WTC11 (cell line): ENCODE measurements at places on chromosomes 16 and 17. TPM values are rescaled to one million over a fixed set of nuclear protein-coding genes. Genes with fewer than 3 reads are reported as not detected.

GRCh38 chr16:35492225-35492624 is 2032.8 kb downstream of the TP53TG3F start:
- no peak overlapping the region for H3K27ac ChIP-seq
- H3K4me1 ChIP-seq = no peaks in the 10 kb centered on the region
- H3K36me3 ChIP-seq = peaks cover 80% of the 10 kb centered on the region
- H3K4me3 ChIP-seq = no peak overlapping the region

DNA sequence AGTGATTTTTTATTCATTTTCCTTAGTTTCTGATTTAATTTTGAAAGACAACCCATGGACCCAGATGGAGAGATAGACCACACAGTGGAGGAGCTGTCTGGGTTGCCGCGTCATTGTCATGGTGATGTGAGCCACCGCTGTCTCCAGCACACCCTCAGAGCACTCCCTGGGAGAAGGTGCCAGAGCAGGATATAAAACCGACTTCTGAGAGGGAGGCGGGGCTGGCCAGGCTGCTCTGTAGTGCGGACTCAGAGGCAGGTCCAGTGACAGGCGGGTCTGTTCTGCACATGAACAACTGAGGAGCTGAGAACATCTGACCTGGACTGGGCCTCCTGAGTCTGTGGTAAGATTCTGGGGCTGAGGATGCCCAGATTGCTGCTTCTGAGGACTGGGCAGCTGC is 216.3 kb upstream of the NLRP1 start:
- DNase-seq = peak; percentile 28
- H3K4me3 ChIP-seq = no peak overlapping the region
- peaks cover 12% of the 10 kb centered on the region; the same call in 1 of the 2 replicates for H3K27me3 ChIP-seq
- peaks cover 43% of the 10 kb centered on the region for H3K4me1 ChIP-seq
- no peak overlapping the region for H3K27ac ChIP-seq

DNA sequence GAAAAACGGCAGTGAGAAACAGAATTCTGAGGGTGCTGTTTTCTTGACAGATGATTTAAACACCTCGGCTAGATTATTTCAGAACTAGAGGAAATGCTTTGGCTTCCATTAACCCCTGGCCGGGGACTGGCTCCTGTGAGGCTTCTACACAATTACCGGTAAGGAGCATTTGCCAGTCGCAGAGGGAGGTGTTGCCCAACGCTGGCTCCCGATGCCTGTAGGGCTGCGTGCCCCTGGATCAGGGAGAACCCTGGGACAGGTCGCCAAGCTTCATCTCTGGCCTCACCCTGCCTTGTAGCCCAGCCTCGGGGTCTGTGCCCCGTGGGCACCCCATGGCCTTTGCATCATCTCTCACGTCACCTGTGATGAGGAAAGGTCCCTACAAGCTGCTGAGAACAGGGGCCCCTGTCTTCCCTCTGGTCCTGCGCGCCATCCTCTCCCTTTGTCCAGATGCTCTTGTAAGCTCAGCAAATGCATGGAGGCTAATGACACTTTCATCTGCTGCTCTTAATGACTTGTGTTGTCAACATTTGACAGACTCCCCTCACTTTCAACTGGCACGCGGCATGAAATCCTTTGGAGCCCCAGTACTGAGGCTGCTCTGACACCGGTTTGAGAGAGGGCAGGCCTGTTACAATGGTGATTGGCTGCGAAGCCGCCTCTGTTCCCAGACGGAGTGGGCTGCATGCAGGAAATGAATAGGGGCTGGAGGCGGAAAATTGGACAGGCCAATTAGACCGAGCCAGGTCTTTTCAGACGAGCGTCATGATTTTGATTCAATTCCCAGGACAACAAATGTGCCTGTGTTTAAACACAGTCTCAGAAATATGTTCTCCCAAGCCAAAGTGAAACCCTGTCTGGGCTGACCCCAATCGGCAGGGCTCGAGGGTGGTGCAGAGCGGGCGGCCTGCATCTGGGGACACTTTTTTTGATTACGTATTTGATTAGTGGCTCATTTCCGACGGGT is 85.5 kb upstream of the DOC2B start:
- H3K27me3 ChIP-seq = peaks cover 4% of the 10 kb centered on the region
- H3K4me3 ChIP-seq = no peak overlapping the region
- H3K27ac ChIP-seq = no peak overlapping the region
- peaks cover 7% of the 10 kb centered on the region; the same call in 1 of the 2 replicates for H3K4me1 ChIP-seq

DNA sequence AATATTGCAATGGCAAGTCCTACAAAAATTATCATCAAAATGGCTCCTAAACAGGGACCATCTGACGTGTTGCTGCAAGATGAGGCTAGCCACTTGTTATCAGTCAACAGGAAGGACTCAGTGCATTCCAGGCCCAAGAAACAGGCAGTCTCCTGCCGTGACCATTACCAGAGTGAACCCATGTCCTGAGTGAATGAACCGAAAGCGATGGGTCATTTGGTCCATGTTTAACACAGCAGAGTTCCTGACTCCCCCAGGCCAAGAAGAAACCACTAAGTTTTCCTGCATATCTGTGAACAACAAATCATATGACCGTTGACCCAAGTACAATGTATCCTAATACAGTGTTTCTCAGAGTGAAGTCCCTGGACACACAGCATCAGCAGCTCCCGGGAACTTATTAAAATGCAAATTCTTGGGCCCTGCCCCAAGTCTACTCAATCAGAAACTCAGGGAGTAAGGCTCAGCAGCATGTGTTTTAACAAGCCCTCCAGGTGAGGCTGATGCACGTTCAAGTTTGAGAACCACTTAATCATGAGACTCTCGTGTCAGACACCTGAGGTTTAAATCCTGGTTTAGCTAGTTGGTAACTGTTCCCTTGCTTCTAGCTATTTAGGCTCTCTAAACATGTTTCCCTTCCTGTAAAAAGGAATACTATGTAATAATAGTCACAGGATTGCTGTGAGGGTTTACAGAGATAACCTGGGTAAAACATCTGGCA is 429.4 kb upstream of the MAF start:
- H3K27ac ChIP-seq = no peak overlapping the region
- no peak overlapping the region for H3K4me3 ChIP-seq
- H3K4me1 ChIP-seq = peaks cover 18% of the 10 kb centered on the region
- H3K27me3 ChIP-seq = no peaks in the 10 kb centered on the region; the same call in 1 of the 2 replicates
- DNase-seq = no peak
- peaks cover 2% of the 10 kb centered on the region; the same call in 1 of the 2 replicates for H3K36me3 ChIP-seq

GRCh38 chr17:43814714-43815113 is 18.2 kb downstream of the MPP3 start:
- H3K27ac ChIP-seq = 0 out of 2 replicates have a peak overlapping the region, but pooled peaks have one; percentile 1
- DNase-seq = no peak
- no peaks in the 10 kb centered on the region for H3K27me3 ChIP-seq
- peaks cover 24% of the 10 kb centered on the region for H3K4me1 ChIP-seq

GRCh38 chr17:71936977-71937376 is 183.8 kb upstream of the SOX9 start:
- H3K36me3 ChIP-seq = no peaks in the 10 kb centered on the region
- DNase-seq = no peak
- no peak overlapping the region for H3K27ac ChIP-seq
- 0 out of 2 replicates have a peak, but pooled peaks cover 5% of the 10 kb centered on the region for H3K4me1 ChIP-seq

GRCh38 chr16:29813644-29814562 is 1.9 kb downstream of the PRRT2 start:
- no peaks in the 10 kb centered on the region; the same call in 1 of the 2 replicates for H3K27me3 ChIP-seq
- H3K4me1 ChIP-seq = peaks cover 56% of the 10 kb centered on the region
- no peak for DNase-seq
- H3K27ac ChIP-seq = no peak overlapping the region

- peaks cover 28% of the 10 kb centered on the region for H3K4me1 ChIP-seq
- H3K36me3 ChIP-seq = no peaks in the 10 kb centered on the region
- H3K27ac ChIP-seq = no peak overlapping the region
- no peaks in the 10 kb centered on the region for H3K27me3 ChIP-seq
Measured at GRCh38 chr16:65429504-65430181, 307.8 kb upstream of the CDH11 start.

- no peak overlapping the region for H3K27ac ChIP-seq
- peak; percentile 93 for DNase-seq
- H3K4me1 ChIP-seq = peaks cover 18% of the 10 kb centered on the region
- H3K36me3 ChIP-seq = no peaks in the 10 kb centered on the region
- H3K4me3 ChIP-seq = no peak overlapping the region
- peaks cover 5% of the 10 kb centered on the region for H3K27me3 ChIP-seq
Measured at GRCh38 chr17:8994319-8994718, 27.0 kb upstream of the NTN1 start.

GRCh38 chr17:66468241-66469087 is 166.1 kb downstream of the PRKCA start:
- H3K36me3 ChIP-seq = no peaks in the 10 kb centered on the region
- no peak overlapping the region for H3K4me3 ChIP-seq
- peak overlapping the region; percentile 79 for H3K27ac ChIP-seq
- DNase-seq = no peak

GRCh38 chr17:606508-607250 is 108.0 kb downstream of the VPS53 start:
- no peak overlapping the region for H3K4me3 ChIP-seq
- H3K27ac ChIP-seq = no peak overlapping the region
- peaks cover 5% of the 10 kb centered on the region for H3K36me3 ChIP-seq
- DNase-seq = no peak
- H3K27me3 ChIP-seq = no peaks in the 10 kb centered on the region

GRCh38 chr17:5943232-5943631 is 126.9 kb upstream of the WSCD1 start:
- H3K27ac ChIP-seq = no peak overlapping the region
- no peak for DNase-seq
- H3K36me3 ChIP-seq = peaks cover 11% of the 10 kb centered on the region

- H3K4me3 ChIP-seq = no peak overlapping the region
- peaks cover 4% of the 10 kb centered on the region for H3K27me3 ChIP-seq
- DNase-seq = no peak
- peaks cover 67% of the 10 kb centered on the region for H3K36me3 ChIP-seq
Measured at GRCh38 chr17:11324846-11325420, 83.9 kb downstream of the SHISA6 start.

DNA sequence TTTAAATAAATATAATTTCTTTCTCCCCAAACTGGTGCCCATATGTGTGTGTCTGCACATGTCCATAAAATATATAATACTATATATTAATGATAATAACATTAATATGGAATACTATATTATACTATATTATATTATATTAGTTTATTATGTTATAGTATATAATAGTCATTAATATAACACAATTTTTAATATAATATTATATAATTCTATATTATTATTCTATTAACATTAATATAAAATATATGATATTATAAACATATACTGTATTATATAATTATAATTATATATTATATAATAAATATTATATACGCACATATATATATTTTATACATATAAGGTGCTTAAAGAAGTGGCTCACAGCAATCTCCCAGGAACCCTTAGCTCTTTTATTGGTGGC is 513.0 kb upstream of the CDH11 start:
- no peaks in the 10 kb centered on the region for H3K36me3 ChIP-seq
- H3K27ac ChIP-seq = no peak overlapping the region
- no peaks in the 10 kb centered on the region for H3K4me1 ChIP-seq
- DNase-seq = no peak
- no peaks in the 10 kb centered on the region; the same call in 1 of the 2 replicates for H3K27me3 ChIP-seq

- no peak overlapping the region for H3K4me3 ChIP-seq
- H3K4me1 ChIP-seq = peaks cover 23% of the 10 kb centered on the region
- H3K27me3 ChIP-seq = no peaks in the 10 kb centered on the region
- no peak for DNase-seq
- no peaks in the 10 kb centered on the region for H3K36me3 ChIP-seq
- peak overlapping the region; percentile 12; the same call in 1 of the 2 replicates for H3K27ac ChIP-seq
Measured at GRCh38 chr17:57586196-57586740, 158.8 kb downstream of the CCDC182 start.

GRCh38 chr16:67800338-67800926 is 5.9 kb downstream of the RANBP10 start:
- no peak for DNase-seq
- H3K27me3 ChIP-seq = no peaks in the 10 kb centered on the region
- no peak overlapping the region; the same call in 1 of the 2 replicates for H3K27ac ChIP-seq
- H3K4me3 ChIP-seq = no peak overlapping the region
- H3K36me3 ChIP-seq = peaks cover 18% of the 10 kb centered on the region

GRCh38 chr17:65920996-65921395 is 270.9 kb downstream of the CEP112 start:
- H3K4me1 ChIP-seq = peaks cover 12% of the 10 kb centered on the region
- H3K27ac ChIP-seq = no peak overlapping the region
- H3K27me3 ChIP-seq = no peaks in the 10 kb centered on the region
- no peak overlapping the region for H3K4me3 ChIP-seq

DNA sequence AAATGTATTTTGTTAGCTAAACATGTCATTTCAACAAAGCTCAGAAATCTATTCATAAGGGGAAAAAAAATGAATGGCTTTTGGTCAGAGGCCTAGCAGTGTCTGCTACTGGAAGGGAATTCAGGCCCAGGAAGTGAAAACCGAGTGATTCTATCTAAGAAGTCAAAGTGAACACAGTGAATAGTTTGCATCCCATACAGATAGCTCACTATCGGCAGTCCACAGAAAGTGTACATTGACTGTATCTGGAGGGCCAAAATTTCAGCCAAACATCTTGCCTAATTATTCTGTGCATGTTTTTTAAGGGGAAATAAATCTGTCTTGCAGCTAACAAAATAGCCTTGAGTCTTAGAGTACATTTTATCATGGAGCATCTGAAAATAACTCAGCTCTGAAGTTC is 214.4 kb upstream of the CACNG5 start:
- DNase-seq = no peak
- no peaks in the 10 kb centered on the region for H3K36me3 ChIP-seq
- H3K27me3 ChIP-seq = no peaks in the 10 kb centered on the region
- H3K4me1 ChIP-seq = peaks cover 6% of the 10 kb centered on the region; the same call in 1 of the 2 replicates
- no peak overlapping the region for H3K27ac ChIP-seq
- H3K4me3 ChIP-seq = no peak overlapping the region

DNA sequence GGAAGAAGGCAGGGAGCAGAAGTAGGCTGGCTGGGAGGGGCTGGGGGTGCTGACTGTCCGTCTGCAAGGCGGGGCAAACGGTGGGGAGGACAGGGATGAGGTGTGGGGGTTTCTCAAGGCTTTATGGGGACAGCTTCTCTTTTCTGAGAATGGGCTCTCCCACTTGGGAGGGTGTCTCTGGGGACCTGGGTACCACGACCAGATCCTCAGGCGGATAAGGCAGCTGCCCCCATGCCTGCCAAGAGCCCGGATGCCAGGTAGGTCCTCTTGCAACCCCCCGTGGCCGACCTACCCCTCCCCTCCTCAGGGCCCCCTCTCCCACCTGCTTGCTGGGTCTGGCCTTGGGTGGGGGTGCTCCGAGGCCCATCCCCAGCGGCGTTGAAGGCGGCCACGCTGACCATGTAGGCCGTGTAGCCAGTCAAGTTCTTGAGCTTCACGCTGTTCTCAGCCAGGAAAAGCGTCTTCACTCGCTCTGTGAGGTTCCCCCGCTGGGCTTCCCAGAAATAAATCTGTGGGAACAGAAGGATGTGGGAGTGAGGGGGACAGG is 56.4 kb upstream of the CDC42EP4 start:
- H3K4me3 ChIP-seq = no peak overlapping the region
- no peak overlapping the region for H3K27ac ChIP-seq
- no peaks in the 10 kb centered on the region for H3K27me3 ChIP-seq
- DNase-seq = no peak
- H3K36me3 ChIP-seq = no peaks in the 10 kb centered on the region
- peaks cover 33% of the 10 kb centered on the region for H3K4me1 ChIP-seq

- H3K27ac ChIP-seq = no peak overlapping the region
- H3K27me3 ChIP-seq = no peaks in the 10 kb centered on the region
- no peaks in the 10 kb centered on the region for H3K36me3 ChIP-seq
- H3K4me1 ChIP-seq = peaks cover 9% of the 10 kb centered on the region
- no peak for DNase-seq
Measured at GRCh38 chr16:82358161-82358560, 188.1 kb upstream of the MPHOSPH6 start.

- no peak overlapping the region for H3K4me3 ChIP-seq
- no peak overlapping the region for H3K27ac ChIP-seq
- H3K27me3 ChIP-seq = no peaks in the 10 kb centered on the region
- no peak for DNase-seq
- H3K36me3 ChIP-seq = peaks cover 9% of the 10 kb centered on the region
Measured at GRCh38 chr16:19737306-19738038, 19.4 kb downstream of the IQCK start.

Gene KCNH4
- 0.24 to 0.46 TPM (median 0.34 TPM) in 3 replicates for total RNA-seq

Gene TRAPPC2L
- total RNA-seq = 63.1 to 82.0 TPM (median 64.5 TPM) in 3 replicates

Gene ATP2C2
- total RNA-seq = 2.4 to 4.3 TPM (median 2.8 TPM) in 3 replicates

Gene NHERF1
- 86.9 to 111 TPM (median 97.1 TPM) in 3 replicates for total RNA-seq
